ENCODE measurements at places on chromosomes 5 and 9.

GRCh38 chr5:123881759-123882244 lies 369.8 kb downstream of the CSNK1G3 start:
- peak; percentile 1 for DNase-seq

DNA sequence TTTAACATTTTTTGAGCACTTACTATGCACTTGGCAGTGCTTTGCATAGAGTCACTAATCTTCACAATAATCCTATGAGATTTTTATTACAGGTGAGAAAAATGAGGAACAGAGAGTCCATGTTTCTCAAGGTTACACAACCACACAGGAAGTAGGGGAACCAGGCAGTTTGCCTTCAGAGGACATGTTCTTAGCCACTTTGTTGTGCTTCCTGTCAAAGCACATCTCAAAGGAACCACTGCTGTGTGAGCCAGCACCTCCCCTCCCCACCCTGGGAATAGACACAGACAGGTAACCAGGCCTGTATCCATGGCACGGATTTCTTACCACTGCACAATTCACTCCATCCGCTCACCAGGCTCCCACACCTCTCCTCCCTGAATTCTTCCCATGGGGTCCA lies 6.3 kb upstream of the DNAJB5 start:
- no peak for DNase-seq

DNA sequence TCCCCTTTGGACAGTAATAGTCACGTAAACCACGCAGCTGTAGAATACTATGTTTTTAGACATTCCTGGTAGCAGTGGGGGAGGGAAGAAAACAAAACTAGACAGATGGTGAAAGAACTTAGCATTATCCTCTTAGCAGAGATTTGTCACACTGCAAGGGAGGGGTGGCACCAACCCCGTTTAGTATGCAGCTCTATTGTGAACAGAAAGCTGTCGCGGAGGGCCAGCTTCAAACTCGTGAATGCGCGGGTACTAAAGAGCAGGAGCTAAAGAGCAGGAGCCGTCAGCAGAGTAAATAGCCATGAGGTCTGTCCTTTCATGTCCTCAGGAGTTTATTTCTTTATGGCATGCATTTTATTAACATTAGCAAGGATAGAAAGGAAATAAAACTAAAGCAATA lies 141.9 kb upstream of the SLC12A2 start:
- no peak for DNase-seq

DNA sequence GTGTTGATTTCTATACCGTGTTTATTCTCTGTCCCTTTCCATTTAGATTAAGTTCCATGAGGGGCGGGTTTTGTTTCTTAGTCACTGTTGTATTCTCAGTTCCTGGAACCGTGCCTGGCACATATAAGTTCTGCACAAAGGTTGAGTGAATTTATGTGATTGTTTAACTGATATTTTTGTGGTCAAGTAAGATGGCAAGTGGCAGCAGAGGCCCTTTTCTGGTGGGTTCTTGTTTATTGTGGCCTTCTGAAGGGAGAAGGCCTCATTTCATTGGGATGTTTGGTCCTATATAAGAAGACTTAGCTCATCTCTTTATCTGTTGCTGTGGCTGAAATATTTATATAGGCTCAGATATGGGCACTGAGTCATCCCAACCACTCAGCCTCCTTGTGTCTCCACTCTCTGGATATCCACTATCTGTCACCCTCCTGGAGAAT lies 262.5 kb downstream of the PSAT1 start:
- DNase-seq = no peak

- no peak for DNase-seq
Measured at GRCh38 chr9:131284856-131285255, 4.7 kb upstream of the PLPP7 start.

DNA sequence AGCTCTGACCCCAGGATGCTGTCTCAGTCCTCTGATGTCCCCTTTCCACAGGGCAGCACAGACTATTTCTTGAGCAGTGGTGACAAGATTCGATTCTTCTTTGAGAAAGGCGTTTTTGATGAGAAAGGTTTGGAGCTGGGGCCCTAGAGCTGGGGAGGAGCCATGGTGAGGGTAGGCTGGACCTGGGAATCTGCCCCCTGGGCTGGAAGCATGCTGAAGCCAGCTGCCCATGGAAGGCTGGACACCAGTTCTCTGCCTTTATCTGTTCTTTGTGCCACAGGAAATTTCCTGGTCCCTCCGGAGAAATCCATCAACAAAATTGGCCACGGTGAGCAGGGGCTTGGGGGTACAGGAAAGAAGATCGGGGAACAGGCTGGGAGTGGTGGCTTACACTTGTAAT lies 12.9 kb downstream of the PHYHD1 start:
- DNase-seq = no peak

GRCh38 chr5:108650997-108651396 lies 96.7 kb upstream of the FER start:
- peak; percentile 75 for DNase-seq

GRCh38 chr9:38371495-38371894 lies 21.0 kb upstream of the ALDH1B1 start:
- DNase-seq = peak; percentile 52

DNA sequence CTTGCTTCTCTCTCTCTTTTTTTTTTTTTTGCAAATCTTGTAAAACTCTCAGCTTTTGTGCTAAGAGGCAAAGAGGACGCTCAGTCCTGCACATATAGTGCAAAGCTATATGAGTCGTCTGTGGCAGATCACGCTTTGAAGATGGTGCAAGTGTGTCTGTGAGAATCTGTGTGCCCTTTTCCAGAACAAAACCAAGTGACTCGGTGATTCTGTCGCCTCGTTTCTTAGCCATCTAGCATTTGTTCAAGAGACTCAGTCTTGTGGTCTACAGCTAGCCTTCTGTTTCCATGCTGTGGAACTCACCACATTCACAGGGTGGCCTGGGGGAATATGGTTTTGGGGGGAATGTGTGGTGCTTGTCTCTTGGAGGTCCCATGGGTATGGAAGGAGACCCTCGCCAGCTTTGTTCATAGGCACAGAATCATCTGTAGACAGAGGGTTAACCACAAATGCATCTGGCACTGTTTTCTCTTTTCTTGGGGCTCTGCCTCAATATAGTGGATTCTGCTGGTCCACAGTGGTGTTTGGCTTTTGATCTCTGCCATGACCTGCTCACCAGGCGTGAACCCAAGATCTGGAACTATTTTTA lies 82.1 kb downstream of the C9orf152 start:
- DNase-seq = no peak

DNA sequence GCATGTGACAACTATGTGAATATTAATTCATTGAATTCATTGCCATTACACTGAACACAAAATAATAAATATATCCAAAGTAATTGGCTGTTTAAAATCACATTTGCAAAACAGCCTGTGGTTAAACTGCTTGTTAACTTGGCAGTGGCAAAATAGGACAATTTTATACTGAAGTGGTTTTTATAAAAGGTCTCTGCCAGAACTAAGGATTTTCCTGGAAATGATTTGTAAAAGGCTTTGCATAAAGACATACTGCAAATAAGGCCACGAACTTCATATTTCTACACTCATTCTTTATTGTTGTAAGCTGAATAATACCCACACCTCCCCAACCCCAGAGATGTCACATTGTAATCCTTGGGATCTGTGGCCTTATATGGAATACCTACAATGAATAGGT lies 370.3 kb upstream of the RGMB start:
- no peak for DNase-seq

DNA sequence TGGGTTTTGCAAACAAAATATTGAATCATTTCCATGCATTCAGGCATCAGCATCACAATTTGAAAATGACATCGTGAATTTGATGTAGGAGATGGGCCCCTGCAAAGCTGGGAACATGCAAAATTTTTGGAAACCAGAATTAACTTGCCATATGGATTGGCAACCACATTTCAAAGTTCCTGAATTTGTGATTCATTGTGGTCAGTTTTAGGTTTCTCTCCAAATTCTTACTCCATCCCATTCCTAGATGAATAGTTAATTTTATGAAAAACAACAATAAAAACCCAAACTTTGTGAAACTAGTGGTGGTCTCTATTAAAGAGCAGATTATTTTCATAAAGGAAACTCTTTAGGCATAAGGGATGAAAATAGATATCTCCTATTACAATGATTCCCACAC lies 107.8 kb upstream of the SLIT3 start:
- DNase-seq = no peak
